NCI-H146 (cell line): ENCODE measurements at places on chromosomes 4 and X.

- DNase-seq = no peak
Measured at GRCh38 chrX:129739578-129739977, 799 bp downstream of the XPNPEP2 start.

DNA sequence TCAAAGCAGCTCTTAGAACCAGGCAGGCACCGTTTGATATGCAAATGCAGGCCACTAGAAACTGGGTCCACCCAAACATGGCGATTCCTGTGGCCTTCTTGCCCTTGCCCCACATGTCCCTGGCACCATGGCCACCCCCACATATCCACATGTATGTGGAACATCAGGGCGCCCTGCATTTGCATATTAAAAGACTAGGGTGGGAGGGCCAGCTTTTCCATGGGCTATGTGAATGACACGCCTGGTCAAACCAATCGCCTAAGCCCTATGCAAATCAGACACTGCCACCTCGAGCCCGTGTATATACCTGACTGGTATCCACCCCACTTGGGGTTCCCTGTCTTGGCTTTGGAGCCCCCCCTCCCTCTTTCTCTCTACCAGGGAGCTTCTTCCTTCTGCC is 107.0 kb downstream of the ABLIM2 start:
- DNase-seq = no peak

DNA sequence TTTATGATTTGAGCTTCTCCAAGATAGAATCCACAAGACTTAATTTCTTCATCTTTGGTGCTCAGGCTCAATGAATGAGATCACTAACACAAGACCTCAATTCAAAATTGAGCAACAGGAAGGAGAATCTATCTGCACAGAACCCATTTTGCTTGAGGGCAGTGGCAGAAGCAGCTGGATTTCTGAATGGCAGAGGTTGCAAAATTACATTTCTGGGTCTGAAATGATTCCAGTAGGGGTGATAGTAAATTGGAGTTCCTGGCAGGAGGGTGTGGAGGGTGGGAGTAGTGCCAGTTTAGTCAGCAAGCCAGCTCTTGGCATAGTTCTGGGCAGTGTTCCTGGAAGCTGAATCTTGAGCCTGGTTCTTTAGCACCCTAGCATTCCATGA is 281.1 kb downstream of the SLC7A11 start:
- no peak for DNase-seq

DNA sequence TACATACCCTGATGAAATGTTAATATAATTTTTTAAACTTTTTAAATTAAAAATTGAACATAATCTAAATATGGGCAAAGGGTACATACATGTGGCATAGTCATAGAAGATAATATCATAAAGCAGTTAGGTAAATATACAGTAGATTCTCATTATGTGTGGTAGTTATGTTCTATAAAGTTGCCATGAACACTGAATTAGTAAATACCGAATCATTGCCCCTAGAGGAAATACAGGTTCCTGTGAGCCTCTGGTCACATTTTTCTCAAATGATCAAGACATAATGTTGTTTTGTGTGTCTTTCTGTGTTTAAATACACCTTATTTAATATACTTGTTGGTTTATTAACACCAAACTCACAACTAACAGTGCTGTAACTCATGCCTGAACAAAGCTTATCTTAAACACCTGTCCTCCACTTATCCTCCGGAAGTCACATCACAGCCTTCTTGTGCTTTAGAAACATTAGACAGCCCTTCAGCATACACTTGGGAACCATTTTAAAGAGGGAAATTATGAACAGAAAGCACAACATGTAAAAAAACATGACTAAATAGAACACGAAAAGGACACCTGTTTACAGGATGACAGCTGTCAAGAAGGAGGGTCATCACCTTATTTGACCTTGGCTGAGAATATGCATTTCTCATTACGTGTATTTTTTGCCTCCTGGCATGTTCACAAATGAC is 169.4 kb upstream of the NAP1L5 start:
- peak; percentile 57 for DNase-seq

DNA sequence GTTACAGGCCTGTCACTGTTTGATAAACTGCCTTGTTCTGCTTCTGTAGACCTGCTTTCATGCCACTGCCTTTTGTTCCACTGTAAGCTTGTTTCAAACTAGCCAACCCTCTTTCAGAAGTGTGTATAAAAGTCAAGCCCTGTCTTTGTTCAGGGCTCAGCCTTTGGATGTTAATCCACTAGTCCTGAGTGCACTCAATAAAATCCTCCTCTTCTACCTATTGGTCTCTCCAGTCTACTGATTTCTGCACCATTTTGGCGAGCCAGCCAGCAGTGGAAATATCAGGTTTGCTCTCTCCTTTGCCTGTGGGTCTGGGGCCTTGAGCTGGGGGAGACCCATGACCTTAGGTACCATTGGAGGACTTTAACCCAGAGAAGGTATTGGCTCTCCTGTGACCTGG is 901.6 kb upstream of the NDST4 start:
- DNase-seq = no peak
